ENCODE measurements at places on chromosomes 5 and 9.

GRCh38 chr5:65721050-65721719 is 724 bp downstream of the SGTB start:
- DNase-seq, result no peak

- no peak for DNase-seq
These were observed 52.0 kb upstream of the DAPK1 start for GRCh38 chr9:87445646-87446045.

- no peak for DNase-seq
These were observed 14.7 kb upstream of the TDRD7 start for GRCh38 chr9:97397220-97397619.

GRCh38 chr5:6744841-6745705 is 31.8 kb downstream of the TENT4A start:
- no peak for DNase-seq

DNA sequence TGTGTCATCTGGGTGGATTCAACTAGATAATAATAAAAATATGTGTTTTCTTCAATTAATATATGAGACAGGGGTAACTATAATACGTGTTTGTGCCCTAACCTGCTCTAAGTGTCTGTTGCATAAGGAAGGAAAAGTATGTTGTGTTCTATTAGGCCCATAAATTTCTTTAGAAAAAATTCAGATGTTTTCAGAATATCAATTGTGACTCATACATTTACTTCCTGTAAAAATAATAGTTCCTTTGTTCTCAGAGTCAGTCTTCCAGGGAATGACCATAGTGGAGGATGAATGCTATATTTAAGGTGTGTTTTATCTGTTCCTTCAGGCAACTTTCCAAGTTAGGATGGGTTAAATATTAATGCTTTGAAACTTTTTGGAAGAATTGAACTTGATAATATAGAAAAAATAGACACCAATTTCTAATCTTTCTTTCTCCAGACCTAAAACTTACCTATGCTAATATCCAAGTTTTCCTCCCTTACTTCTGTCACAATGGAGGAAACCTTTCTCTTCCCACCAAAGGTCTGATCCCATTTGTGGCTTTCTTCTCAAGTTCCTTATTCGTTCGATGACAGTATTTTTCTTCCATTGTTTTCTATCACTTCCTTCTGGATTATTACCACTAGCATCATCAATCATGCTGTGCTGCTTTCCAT is 49.9 kb downstream of the ISL1 start:
- no peak for DNase-seq

- no peak for DNase-seq
These were observed 59.6 kb downstream of the ARHGAP26 start for GRCh38 chr5:142829801-142830220.

DNA sequence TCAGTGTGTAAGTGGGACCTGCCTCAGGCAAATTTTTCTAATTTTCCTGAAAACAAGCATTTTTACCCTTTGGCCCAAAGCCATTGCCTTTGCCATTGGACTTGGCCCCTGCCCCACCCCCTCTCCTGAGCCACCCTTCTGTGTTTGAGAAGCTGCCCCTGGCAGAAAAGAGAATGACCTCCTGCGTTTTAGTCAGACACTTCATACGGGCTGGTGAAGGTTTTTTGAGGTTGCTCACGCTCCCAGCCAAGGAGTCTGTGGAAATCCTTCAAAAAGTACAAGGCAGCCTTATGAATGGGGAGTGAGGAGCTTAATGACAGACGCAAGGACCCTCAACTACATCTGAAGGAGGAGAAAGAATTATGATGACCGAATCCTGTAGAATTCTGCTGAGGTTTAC is 308.9 kb downstream of the SLIT3 start:
- DNase-seq, result no peak

GRCh38 chr9:8579661-8580060 is 780.1 kb upstream of the DMAC1 start:
- DNase-seq, result no peak

GRCh38 chr5:3343211-3343610 is 252.4 kb upstream of the IRX1 start:
- DNase-seq, result no peak

GRCh38 chr9:70013598-70014196 is 30.0 kb upstream of the MAMDC2 start:
- DNase-seq, result peak; percentile 26

DNA sequence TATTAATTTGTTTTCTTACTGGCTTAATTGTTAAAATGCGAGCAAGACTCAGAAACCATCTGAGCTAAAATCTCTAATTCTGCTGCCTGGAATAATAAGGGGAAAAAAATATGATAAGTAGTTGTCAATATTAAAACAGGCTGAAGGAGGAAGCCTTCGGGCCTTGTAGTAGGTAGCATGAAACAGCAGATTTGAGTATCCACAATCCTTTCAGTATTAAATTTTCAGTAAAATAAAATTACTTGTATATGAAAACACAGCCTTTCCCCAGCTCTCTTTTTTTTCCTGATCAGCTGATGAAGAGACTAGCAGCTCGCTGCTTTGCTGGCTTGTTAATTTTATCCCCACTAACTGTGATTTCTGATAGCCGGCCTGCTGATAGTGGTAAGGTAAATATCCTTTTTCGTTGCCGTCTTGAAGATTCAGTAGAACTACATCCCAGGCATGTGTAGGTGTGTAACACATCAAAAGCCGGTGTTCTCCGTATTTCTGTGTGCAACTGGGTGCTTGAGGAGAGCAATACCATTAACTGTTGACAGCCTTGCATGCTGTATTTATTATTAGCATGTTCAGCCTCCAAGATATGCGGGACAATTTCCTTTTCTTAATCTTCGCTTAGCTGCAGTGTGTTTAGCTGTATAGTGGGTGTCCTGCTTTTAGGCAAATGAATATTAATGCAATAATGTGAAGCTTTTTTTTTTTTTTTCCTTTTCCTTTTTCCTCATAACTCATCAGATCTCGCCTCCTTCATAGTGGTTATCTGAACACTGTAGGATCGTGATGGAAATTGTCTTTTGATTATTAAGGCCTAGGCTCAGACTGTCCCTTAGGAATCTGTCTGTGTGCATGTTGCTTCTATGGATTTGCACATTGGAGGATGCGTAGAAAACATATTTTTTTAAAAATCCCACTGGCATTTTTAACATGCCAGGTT is 144.6 kb downstream of the SMARCA2 start:
- no peak for DNase-seq

DNA sequence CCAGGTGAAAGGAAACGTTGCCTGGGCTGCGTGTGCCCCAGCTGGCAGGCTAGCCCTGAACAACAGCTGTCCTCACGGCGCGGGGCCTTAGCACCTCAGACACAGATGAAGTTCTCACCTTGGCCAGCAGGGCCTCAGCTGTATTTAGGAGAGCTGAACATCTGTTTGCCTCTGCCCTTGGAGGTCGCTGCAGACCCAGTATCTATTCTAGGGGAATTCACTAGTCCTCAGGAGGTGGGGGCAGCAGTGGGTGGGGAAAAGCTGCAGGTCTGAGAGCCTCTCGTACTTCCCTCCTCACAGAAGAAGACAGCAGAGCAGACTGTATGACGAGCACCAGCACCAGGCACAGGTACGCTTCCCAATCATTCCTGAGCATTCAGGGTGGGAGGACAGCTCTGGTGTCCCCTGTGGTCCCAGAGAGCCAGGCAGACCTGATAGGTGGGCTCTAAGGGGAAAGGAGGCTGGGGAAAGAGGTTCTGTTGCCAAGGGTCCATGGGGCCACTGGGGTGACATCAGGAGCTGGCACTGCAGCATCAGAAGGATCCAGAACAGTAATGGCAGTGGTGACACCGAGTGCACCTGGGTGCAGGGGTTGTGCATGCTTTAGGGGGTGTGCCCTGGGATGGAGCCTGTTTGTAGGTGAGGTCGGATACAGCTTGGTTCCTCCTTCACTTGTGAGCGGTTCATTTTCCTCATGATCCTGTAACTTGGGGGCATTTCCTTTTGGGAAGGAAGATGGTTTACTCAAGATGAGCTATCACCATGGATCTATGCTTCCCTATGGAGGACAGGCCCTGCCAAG is 13.8 kb downstream of the CD74 start:
- no peak for DNase-seq

- DNase-seq, result no peak
These were observed 21.8 kb downstream of the CENPH start for GRCh38 chr5:69211200-69211599.

- no peak for DNase-seq
These were observed 356.0 kb upstream of the IRX4 start for GRCh38 chr5:2238732-2239131.
